ENCODE measurements at places on chromosomes 11 and 22. TPM values are rescaled to one million over a fixed set of nuclear protein-coding genes. Genes with fewer than 3 reads are reported as not detected.

GRCh38 chr11:67613960-67614715 is 7.4 kb downstream of the NDUFV1 start:
- no peak for DNase-seq

- no peak for DNase-seq
Measured at GRCh38 chr11:372809-373715, 3.8 kb downstream of the B4GALNT4 start.

PACS1 gene
- total RNA-seq: 97.8 TPM

DNA sequence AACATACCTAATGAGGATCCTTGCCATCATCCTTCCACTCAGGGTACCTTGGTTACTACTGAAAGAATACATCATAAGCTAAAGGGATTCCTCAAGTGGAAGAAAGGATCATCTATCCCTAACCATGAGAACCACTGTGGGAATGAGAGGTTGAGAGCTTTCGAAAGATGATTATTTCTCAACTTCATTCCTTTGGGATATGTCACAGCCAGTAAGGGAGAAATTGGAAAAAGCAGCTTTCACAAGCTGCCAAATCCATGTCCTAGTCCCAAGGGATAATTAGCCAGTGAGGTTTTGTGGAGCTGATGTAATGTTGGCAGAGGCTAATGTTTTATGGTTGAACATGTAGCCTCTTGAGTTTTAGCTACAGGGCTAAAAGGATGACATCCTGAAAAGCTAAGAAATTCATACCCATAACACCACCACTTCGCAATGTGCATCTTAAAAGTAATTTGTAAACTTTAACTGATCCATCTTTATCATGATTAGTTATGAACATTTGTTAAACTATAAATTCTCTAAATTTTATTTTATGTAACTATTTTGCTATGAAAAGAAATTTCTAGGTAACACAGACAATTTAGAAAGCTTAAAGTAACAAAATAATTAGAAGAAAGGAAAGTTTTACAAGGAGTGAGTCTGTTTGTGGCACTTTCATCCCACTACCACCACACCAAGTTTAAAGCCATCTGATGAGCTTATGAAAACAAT is 123.9 kb downstream of the MRTFA start:
- DNase-seq: no peak

- peak; percentile 93 for DNase-seq
Measured at GRCh38 chr11:9506489-9507276, 45.9 kb downstream of the ZNF143 start.

DNA sequence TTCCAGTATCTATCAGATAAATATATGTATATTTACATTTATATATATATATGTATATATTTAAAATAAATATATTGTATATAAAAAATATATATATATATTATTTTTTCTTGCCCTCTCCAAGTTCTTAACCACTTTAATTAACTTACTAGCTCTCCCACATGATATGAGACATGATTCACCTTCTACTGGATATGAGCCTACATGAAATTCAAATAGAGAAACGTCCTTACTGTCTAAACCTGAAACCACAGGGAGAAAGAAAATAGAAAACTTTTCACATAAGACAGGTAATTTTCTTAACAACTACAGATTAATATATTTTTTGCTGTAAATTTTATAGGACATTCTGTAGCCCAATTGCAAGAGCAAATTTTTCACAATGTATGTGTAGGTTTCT is 391.6 kb downstream of the ETS1 start:
- DNase-seq: no peak

GRCh38 chr11:88208745-88209144 is 33.5 kb upstream of the RAB38 start:
- no peak for DNase-seq

DNA sequence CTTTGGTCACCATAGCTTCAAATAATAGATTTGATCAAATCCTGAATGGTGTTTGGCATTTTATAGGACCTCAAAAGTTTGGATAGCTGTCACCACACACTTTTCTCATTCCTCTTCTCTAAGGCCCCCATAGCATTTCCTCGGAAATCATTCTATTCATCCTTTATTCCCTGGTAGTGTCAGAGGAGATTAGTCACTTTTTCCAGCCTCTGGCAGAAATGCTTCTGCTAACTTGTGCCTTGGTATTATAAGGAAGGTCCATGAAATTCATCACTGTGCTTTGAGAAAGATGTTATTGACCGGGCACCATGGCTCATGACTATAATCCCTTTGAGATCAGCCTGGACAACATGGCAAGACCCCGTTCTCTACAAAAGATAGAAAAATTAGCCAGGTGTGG is 19.7 kb upstream of the NUP160 start:
- no peak for DNase-seq
